ENCODE measurements at places on chromosomes 13 and 19.

DNA sequence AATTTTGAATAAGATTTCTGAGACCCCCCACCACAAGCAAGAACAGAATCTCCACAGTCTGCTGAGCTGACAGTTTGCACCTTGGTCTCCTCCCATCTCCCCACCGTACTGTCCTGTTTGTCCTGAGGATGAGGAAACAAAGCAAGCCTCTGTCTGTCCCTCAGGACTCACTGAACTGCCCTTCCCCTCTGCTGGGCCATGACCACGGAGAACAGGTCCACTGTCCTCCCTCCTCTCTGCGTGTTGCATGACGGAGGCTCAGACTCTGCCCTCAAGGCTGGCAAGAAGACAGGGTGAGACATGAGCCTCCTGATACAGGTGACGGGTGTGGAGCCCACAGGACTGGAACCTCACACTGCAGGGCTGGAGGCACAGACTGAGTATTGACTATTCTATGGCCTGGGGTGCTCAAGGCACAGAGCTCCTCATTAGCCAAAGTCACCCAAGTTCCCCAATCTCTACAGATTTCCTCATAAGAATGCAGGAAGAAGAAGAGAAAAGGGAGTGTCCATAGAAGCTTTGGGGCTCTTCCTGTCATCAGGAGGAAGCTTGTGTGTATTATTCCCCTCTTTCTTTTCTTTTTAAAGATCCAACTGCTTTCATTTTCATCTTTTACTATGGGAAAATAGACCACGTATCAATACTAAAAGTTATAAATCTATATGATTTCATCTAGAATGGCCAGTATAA is 22.4 kb upstream of the RGCC start:
- no peak for DNase-seq

GRCh38 chr19:4365341-4365740 is 22.0 kb downstream of the MPND start:
- peak; percentile 55 for DNase-seq

GRCh38 chr19:2016041-2016807 is 710 bp upstream of the BTBD2 start:
- DNase-seq, result peak; percentile 79

DNA sequence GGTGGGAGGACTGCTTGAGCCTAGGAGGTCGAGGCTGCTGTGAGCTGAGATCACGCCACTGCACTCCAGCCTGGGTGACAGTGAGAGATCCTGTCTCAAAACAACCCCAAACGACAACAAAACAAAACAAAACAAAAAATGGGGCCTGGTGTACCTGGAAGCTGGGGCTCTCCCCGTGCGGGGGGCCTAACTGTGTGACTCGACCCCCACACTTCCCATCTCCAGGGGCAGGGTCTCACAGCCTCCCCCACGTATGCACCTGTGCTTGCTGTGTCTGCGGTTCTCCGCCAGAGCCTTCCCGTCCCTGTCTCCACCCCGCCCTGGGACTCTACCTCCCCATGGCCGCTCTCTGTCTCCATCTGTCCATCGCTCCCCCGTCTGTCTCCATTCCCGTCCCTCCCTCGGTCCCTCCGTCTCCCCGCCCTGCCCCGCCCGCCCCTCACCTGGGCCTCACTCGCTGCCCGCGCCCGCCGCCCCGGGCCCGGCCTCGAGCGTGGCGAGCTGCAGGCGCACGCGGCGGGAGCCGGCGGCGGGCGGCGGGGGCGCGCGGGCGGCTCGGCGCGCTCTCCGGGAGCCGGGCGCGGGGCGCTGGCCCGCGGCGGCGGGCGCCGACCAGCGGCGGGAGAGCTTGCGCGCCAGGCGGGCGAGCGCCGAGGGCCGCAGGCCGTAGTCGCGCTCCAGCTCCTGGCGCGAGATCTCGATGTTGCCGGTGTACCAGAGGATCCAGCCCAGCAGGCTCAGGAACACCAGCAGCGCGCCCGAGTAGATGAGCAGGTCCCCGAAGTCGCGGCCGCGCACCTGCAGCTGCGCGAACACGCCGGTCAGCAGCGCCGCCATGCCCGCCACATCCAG is 587 bp downstream of the TMEM238 start:
- peak; percentile 85 for DNase-seq

GRCh38 chr13:97310809-97311436 is 88.8 kb downstream of the MBNL2 start:
- DNase-seq, result no peak

GRCh38 chr19:12899891-12900518 is 9.0 kb downstream of the GCDH start:
- DNase-seq, result no peak

DNA sequence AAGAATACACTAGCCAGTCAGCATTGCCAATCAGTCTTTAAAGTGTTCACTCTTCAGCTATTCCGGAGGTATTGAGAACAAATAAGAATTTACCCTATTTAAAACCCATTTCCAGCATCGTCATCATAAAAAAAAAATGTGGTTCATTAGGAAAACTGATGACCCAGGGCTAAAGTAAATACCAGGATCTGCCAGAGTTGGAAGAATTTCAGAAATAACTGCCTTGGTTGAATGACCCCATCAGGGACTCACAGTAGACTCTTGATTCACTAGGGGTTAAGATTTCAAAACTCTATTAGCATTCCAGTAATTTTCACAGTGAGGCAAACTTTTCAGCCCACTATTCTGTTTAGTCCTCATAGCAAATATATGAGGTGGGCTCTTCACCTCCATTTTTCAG is 377.0 kb downstream of the ITGBL1 start:
- no peak for DNase-seq

DNA sequence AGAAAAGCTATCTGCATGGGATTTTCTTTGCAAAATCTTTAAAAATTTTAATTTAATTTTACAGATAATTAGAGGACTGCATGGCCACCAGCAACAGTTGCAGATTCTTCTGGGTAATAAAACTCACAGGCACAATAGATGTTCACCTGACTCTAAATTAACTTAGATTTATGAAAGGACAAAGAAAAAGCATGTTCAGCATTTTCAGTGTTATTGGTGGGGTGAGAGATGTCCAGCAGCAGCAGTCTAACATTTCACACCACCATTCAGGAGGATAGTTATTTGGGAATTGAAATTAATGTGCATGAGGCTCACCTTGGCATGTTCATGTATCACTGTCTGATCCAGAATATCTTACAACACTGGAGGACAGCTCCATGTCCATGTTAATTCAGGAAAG is 74.0 kb downstream of the SCGB2B2 start:
- DNase-seq, result no peak

DNA sequence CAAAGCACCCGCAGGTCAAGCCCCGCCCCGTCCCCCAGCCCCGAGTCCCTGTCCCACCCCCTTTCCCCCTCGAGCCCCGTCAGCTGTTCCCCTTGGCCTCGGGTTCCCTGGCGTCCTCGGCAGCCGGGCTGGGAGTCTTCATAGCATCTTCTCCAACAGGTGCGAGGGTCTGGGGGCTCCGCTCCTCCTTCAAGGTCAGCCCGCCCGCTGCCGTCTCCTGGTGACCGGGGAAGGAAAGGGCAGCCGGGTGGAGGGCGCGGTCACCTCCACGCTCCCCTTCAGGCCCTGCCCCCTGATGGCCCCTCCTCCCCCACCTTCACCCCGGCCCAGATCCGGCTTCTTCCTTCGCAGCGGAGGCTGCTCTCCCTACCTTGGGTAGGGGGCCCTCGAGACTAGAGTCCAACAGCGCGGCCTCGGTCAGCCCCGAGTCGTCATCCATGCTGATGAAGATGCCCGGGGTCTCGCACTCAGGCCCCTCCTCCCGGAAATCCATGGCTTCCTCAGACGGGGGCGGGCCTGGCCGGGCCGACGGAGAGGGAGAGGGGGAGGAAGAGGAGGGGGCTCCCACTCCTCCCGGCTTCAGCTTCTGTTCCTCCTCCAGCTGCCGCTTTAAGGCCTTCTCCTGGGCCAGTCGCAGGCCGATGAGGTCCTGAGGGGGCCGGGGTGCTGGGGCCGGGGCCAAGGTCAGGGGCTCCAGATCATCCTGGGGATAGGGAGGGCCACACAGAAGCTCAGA is 541 bp upstream of the RSPH6A start:
- DNase-seq, result peak; percentile 95

GRCh38 chr13:50348371-50348770 is 333.1 kb downstream of the KCNRG start:
- no peak for DNase-seq

- DNase-seq, result no peak
These were observed 16.6 kb upstream of the LSM14A start for GRCh38 chr19:34155686-34156085.

DNA sequence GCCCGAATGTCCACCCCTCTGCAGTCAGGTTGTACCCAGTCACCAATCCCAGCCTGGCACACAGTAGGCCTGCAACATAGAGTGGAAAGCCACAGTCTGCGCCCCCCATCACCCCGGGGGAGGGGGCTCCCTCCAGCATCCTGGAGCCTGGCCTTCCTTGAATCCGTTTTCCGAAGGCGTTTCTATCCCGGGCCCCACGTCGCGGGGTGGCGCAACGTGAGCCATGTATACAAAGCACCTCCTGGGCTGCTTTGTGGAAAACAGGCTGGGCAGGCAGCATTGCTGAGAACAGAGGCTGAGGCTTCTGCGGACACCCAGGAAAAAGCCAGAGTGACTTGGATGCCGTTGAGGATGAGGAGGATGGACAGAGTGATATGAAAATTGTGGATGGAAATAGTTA is 103.3 kb upstream of the USP29 start:
- DNase-seq, result no peak

GRCh38 chr19:18741124-18742121 is 49.7 kb downstream of the COMP start:
- peak; percentile 40 for DNase-seq

- DNase-seq, result peak; percentile 91
These were observed 10.5 kb upstream of the TINCR start for GRCh38 chr19:5578097-5578846.

Measured in endodermal cell (in vitro differentiated cells).